ENCODE measurements at places on chromosomes 11 and 22.

DNA sequence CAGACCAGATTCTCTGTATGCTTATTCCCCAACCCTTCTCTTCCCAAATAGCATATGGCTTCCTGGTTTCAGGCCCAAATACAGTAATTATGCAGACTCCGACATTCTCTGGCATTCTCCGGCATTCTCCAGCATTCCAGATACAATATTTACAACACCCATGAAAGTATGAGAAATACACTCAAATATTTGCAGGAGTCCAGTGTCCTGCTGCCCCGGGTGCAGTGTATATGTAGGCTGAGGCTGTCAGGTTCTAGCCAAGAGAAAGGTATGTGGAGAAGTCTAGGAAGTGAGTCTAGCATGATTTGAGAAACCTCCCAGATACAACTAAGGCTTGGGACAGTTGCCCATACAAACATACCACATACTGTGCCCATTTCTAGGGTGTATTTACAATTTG, 160.7 kb downstream of the SOX6 start:
- no peak for DNase-seq

GRCh38 chr11:77044356-77044755, 10.2 kb downstream of the B3GNT6 start:
- no peak for DNase-seq

DNA sequence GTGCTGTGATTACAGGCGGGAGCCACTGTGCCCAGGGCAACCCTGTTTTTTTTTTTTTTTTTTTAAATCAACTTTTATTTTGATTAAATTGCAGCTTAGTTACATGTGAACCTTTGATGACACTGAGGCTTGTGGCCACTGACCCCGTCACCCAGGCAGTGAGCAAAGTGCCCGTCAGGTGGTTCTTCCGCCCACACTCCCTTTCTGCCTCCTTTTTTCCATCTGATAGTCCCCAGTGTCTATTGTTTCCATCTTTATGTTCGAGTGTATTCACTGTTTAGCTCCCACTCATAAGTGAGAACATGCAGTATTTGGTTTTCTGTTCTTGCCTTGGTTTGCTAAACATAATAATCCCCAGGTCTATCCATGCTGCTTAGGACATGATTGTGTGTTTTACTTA, 110.9 kb upstream of the GRK3 start:
- no peak for DNase-seq

GRCh38 chr11:35515224-35515623, 10.2 kb downstream of the PAMR1 start:
- no peak for DNase-seq

DNA sequence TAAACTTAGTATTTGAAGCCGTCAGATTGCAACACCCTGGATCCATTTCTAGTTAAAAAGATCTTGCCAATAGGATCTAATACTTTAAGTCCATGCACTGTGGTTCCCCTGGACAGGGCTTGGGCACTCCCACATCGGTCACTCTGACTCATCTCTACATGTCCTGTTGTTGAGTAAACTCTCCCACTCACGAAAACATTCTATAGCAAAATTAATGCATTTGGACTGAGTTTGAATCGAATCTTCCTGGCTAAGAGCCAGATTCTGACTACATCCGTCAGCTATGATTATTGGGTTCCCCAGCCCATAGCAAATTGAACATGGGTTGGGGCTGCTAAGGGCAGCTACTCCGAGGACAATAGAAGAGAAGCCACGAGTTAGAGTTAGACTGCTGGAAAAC, 182.1 kb upstream of the SORL1-AS1 start:
- no peak for DNase-seq

- no peak for DNase-seq
These were observed 13.3 kb downstream of the LRRC4C start for GRCh38 chr11:41446107-41446506.

- peak; percentile 74 for DNase-seq
These were observed 13.2 kb downstream of the EHF start for GRCh38 chr11:34633990-34634693.

- no peak for DNase-seq
These were observed 13.3 kb downstream of the IL10RA start for GRCh38 chr11:117999354-117999993.
